NCI-H2029 treated with DMSO at 0.1 percent for 48 hours (cell line): ENCODE measurements at places on chromosomes 1 and 21.

DNA sequence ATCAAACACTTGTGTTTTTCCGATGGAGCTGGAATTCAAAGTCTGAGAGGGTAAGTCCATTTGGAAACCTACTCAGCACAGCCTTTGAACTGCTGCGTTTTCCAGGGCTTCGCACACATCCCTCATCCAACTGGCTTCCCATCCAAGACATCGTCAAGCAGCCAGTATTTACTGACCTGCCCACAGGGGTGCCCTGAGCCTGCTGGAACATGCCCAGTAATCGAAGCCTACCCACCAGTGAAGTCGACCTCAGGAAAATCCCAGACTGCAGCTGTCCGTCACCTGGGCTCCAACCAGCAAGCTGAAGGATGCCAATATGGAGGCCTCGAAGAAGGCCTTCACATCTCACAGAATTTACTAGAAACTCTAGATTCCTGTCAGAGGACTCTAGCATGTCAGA, 261.6 kb downstream of the PLPP3 start:
- DNase-seq: no peak

DNA sequence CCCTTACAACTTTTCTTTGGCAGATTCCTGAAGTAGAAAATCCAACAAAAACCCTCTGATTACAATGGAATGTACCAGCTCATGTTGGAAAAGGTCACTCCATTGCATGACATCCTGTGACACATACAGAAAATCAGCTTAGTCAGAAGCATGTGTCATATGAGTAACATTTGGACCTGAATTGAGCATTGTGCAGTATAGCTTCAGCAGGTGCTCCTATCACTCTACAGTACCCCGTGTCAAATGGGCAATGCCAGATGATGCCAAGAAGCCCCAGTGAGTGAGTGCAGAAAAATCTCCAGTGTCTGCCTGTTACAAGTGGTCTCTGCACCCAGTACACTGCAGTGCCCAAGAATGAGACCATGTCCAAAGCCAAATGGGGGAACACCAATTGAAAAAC, 129.7 kb upstream of the RUNX1 start:
- no peak for DNase-seq

DNA sequence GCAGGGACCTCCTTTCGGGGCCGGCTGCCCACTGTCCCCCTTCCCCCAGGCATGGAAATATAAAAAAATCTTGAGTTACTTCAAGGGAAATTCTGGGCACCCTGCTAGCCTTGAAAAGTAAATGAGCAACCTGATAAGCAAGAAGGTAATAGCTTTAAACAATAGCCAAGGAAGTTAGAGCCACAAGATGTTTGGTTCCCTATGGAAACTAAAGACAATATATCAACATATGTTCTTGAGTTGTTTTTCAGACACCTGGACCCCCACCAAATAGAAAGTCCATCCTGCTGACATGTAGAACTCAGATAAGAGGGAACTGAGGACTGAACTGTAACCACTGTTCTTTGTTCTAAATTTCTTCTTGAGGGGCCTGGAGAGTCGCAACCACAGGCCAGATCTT, 19.3 kb upstream of the SLC35A3 start:
- no peak for DNase-seq

GRCh38 chr1:152473887-152474537, 36.6 kb upstream of the LCE5A start:
- DNase-seq: no peak

DNA sequence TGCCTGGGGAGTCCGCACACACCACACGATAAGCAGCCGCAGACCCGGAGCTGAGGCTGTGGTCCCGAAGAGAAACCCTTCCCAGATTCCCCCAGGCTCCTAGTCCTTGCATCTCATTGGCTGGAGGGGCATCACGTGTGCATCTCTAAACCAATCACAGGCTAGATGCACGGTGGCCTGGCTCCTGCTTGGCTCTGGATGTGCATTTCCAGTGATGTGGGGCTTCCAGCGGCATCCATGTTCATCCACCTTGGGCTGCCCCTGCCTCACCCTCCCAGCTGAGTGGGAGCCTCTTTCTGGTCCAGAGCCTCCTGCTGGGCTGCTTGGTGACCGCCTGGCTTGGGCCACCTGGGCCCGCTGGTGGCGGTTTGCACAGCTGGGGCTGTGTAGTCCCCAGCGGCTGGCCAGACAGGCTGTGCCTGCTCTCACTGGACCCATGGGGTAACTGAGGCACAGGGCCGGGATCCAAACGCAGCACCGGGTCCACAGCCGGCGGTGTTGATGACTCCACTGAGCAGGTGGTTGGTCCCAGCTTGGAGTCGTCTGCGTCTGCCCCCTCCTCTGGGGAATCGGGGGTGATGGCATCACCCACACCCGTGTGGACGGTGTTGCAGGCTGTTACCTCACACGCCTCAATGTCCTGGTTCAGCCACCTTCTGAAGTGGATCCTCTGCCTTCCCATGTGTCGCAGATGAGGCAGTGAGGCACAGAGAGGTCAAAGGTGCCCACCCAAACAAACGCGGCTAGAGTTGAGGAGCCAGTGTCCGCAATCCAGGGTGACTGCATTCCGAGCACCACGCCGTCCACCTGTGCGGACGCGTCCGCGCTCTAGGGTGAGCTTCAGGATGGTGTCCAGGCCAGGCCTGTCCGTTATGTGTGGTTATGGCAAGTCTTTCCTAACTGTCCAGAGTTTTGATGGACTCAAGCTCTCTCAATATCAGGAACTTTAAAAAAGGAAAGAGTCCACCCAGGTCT, 41.3 kb downstream of the COL6A1 start:
- DNase-seq: no peak

DNA sequence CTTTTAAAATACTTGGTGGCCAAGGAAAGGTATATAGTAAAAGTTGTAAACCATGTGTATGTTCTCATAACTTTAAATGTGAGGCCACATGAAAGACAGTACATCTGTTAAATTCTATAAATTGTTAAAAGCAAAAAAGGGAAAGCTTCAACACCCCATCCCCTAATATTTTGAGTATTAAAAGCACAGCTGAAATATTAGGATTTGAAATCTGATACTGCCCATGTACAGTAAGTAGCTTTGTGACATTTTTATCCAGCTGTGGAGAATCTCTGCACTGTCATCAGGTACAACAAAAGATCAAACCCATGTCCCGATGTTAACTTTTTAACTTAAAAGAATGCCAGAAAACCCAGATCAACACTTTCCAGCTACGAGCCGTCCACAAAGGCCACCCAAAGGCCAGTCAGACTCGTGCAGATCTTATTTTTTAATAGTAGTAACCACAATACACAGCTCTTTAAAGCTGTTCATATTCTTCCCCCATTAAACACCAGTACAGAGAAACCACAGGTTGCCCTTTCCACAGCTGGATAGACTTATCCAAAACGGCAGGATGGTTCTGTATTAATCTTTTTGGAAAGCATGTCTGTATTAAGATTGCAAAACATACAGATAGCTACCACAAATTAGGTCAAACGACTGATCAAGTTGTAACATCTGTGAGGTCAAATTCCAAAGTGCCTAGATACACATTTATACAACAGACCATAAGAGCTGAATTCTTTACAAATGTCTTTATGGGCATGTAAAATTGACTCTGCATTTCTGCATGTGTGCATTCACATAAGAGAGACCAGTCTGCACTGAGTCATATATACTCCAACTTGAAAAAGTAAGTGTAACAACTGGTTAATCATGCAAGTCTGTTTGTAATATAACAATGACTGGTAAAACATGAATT, 5.2 kb downstream of the IRF2BP2 start:
- DNase-seq: no peak

GRCh38 chr1:177779166-177779965, 190.5 kb downstream of the SEC16B start:
- no peak for DNase-seq

DNA sequence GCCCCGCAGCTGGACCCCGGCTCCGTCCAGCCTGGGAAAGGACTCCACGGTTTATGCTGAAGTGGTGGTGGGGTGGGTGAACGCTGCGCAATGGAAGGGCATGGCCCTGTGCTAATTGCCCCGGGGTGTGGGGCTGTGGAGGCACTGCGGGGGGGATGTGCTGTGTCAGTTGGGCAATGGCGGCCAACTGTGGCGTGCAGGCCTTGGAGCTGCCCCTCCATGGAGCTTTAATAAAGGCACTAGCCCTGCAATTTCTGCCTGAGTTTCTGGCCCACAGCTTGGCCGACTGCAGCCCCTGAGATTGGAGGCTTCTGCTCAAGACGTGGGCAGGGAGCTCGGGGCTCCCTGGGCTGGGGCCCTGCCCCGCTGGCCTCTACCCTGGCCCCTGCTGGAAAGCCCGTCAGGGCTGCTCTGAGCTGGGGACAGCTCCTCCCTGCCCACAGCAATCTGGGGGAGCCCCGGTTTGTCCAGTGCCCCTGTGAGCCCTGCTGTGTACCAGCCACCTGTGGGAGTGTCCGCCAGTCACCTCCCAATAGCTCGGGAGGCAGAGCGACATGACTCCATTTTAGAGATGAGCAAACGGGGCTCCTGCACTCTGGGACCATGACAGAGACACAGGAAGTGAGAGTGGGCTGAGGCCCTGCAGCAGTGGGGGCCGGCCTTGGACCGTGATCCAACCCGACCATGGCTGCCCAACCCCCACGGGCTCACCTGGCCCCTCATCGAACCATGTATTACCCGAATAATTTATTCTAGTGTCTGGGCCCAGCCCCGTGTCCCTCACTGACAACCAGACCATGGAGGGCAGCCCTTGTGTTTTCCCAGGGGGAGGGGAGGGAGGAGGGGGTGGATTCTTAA, 8.7 kb upstream of the TNFRSF14 start:
- DNase-seq: no peak

DNA sequence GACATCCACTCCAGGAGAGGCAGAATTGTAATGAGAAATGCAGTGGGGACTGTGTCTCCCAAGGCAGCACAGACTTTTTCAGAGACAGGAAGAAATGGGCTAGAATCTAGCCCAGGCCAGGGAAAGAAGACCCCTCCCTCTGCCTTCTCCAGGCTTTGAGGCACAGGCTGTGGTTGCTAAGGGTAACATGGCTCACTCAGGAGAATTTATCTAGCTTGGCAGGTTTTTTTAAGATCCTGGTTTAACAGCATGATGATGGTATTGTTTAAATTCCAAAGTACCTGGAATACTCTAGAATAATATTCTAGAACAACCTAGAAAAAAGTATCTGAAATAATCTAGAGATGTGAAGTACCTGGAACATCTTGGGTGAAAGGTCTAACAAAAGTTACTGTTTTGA, 125.6 kb downstream of the URB2 start:
- no peak for DNase-seq

- no peak for DNase-seq
Measured at GRCh38 chr1:227607336-227607898, 44.1 kb downstream of the ZNF678 start.

DNA sequence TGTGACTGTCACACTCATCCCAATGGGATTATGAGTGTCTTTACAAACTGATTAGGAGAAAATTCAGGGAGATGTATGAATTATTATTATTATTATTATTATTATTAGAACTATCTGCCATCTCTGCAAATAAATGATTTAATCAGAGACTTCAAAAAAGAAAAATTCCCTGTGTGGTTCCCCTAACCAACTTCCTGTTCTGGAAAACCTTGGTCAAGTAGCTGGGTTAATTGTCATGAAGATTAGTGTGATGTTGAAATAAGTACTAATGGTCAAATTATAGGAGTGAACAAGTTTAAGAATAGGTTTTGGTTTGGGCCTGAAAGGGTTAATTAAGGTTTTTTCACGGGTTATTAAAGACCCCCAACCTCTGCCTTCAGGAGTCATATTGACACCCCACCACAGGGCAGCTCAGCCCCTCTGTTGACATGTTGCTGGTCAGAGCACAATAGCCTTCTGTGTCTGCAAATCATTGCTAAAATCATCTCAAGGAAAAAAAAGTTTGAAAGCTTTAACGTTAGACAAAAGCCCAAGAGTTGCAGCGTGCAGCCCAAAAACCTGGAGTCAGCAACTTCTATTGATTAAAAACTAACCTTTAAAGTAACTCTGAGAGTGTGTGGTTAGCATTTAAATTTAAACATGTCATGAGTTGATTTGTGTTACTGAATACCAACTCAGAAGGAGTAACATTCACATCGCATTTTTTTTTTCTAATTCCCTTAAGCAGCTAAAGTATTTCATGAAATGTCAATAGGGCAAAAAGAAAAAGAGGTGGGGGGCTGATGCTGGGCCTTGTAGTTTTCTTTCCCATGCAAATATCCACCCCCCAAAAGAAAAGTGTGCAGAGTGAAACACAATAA, 272.5 kb downstream of the TM2D1 start:
- no peak for DNase-seq

GRCh38 chr1:48076017-48076416, 78.8 kb upstream of the TRABD2B start:
- no peak for DNase-seq

DNA sequence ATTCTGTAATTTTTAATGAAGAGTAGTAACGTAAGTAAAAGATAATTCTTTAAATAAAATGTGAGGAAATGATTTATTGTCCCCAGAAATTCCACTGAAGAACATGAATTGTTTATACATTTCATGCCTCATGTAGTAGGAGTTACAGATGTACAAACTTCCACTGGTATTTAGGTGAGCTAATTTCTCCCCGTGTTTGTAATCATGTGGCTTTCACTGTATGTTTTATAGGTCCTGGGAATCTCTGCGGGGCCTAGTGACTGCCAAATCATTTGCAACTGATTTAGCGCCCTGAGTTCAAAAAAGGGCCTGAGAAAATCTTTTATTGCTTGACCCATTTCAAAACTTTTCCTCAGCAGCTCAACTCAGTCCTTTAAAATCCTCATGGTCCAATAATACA, 30.5 kb upstream of the FASLG start:
- no peak for DNase-seq

DNA sequence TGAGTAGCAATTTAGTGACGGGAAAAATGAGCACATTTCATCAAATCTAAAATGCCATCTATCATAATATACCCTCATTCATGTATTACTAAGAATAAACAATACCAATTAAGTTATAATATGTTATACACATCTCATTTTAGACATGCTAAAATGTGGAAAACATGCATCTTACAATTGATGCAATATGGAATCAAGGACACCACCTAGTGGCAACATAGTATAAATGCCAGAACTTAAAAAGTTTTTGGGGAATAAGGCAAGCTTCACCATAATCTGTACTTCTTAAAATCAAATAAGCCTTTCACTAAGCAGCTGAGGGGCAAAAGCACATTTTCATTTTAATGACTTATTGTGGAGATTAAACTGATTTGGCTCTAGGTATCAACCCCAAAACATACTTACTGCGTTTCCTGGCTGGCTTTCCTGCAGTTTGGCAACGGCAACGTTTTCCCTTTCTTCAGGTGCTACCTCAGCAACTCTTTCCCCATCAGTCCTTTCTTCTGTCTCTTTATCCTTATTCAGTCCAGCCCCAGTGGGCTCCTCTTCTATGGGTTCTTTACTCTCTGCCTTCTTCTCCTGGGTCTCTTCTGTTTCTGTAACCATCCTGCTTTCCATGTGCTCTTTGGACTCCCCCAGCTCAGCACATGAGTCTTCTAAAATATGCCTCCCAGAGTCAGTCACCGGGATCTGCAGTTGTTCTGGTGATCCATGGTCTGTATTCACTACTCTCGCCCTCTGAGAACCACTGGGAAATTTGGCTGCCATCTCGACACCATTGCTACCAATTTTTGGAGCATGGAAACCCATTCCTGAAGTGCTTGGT, 11.4 kb downstream of the SDE2 start:
- peak; percentile 47 for DNase-seq
